Gastrocnemius medialis (tissue), 4 donors: ENCODE measurements at places on chromosomes 7 and 10.

DNA sequence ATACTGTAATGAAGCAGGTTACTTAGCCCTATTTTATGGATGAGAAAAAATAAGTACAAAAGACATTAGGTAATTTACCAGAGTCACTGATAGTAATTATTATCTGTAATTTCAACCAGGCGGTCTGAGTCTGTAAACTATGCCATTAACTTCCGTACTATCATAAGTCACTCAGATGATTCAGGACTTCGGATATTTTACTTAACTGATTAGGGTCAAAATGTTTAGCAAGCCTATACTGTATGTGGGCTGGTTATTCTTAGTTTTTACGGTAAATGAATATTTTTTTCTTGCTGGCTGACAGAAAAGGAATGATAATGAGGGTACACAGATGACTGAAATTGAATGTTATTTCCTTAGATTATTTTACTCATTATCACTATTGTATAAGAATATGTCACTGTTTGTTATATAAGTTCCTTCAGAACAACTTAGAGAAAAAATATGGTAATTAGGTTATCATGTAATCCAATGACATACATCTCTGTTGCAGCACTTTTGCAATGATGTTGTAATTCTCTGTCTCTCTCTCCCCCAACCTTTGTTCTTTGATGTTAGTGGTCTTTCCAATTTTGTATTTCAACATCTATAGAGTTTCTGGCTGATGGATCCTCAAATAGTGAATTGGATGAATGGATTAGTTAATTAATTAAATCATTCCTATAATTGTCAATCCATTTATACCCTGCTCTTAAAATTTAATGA lies 165.6 kb downstream of the ZEB1 start:
- no peak for DNase-seq

DNA sequence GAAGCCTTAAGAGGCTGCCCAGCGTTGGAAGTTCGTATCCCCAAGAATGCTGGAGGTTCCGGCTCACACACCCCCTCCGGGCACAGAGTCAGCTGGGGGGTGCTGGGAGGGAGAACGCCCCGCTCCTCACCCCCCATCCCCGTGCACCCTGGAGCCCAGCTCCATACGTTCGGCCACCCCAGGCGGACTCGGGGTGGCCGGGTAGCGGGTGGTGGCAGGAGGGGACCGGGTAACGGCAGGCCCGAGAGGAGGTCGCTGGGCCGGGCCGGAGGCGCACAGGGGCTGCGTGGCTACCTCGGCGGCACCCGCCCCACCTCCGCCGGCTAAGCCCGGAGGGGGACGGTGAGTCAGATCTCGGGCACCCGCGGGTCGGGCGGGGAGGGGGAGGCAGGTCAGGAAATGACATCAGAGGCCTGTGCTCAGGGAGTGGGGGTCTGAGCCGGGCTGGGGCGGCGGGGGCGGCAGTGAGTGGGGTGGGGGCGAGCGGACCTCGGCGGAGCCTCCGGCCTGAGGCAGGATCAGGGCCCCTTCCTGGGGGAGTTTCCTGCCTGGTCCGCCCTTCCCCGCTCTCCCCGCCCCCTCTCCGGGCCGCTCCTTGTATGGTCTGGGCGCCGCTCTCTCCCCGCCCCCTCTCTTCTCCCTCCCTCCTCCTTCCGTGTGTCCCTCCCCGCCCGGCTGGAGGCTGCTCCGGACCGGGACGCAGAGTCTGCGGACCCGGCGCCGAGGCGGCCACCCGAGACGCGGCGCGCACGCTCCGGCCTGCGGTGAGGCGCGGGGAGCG lies at the start of gene ZYX:
ZYX (plus strand) TSS at position 700 of the 781 bp plus-strand sequence. CDS start 227 bp downstream, outside the sequence.
- peak; percentile 95 for DNase-seq

DNA sequence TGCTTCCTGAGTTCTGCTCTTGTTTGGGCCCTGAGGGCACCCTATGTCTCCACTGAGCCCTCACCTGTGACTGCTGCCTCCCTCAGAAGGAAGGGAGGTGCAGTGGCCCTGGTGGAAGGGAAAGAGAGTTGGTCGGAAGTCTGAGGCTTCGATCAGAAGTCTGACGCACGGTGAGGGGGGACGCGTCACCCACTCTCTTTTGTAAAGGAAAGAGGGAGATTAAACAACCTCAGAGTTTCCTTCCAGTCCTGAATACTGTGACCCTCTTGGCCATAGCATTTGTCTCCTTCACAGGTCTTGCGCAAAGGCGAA lies 31.4 kb upstream of the TRIM8 start:
- no peak for DNase-seq

GRCh38 chr10:6164271-6165095 lies 38.2 kb upstream of the PFKFB3 start:
- no peak for DNase-seq

GRCh38 chr7:17462131-17462631 lies 163.7 kb downstream of the AHR start:
- DNase-seq: no peak

- no peak for DNase-seq
These were observed 6.0 kb upstream of the DAGLB start for GRCh38 chr7:6453734-6454133.

DNA sequence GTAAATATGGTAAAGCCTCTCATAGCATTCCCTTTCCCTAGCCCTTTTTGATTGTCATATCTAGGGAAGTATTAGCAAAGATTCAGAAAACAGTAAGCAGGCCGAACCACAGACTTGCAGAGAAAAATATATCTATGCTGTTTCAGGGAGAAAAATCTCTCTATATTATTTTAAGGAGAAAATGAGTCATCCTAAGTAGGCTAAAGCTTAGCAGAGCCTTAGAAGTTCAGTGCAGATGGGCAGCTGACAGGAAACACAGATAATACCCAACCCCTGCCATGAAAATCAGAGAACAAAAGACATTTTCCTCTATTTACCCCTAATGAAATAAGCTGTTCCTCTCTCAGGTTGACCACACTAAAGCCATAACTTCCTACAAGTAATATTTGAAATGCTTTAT lies 16.5 kb downstream of the C1QL3 start:
- DNase-seq: no peak
